NCI-H446 (cell line): ENCODE measurements at places on chromosomes 2 and 18.

DNA sequence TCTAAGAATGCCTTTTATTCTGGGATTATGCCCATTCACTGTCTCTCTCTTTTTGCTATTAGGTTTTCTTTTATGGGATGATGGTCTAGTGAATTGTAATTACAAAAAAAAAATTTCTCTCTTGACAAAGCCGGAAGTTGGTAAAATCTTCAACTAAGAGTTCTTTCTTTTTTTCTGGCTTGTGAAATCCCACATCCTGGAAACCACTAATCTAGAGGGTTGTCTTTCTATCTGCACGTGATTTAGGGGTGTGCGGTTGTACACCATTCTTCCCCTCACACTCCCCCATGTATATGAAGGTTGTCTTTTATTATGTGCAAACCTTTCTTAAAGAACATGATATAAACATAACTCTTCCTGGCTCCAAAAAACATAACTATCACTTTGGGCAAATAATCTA is 52.0 kb downstream of the GATA6 start:
- no peak for DNase-seq

DNA sequence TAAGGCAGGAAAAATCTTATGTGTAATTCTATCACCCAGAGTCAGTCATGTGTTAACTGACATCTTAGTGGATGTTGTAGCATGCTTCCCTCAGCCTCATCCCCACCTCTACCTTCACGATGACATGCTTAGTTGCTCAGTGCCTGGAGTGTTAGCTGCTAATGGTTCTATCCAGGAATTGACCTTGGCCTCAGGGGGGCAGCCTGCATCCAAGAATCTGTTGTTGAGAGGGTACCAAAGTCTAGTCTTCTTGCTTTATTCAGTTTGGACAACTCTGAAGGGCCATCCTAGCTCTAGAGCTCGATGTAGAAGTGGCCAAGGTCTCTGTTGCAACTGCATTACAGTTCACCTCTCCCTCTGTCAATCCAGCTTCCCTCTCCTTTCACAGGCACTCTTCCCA is 61.2 kb downstream of the ACYP2 start:
- peak; percentile 40 for DNase-seq

GRCh38 chr18:52422985-52423601 is 83.1 kb downstream of the DCC start:
- peak; percentile 55 for DNase-seq

DNA sequence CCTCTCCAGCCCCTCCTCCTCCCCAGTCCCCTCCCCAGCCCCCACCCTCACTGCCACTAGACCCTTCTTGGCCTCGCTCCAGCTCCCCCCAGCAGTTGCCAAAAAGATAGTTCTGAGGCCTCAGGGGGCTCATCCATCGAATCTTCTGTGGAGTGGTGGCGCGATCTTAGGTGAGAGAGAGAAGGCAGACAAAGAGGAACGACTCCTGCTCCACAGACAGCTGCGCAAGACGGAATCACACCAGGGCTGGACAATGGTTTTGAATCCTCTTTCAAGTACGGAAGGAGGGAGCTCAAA is 68.1 kb downstream of the LAMA3 start:
- DNase-seq: no peak

DNA sequence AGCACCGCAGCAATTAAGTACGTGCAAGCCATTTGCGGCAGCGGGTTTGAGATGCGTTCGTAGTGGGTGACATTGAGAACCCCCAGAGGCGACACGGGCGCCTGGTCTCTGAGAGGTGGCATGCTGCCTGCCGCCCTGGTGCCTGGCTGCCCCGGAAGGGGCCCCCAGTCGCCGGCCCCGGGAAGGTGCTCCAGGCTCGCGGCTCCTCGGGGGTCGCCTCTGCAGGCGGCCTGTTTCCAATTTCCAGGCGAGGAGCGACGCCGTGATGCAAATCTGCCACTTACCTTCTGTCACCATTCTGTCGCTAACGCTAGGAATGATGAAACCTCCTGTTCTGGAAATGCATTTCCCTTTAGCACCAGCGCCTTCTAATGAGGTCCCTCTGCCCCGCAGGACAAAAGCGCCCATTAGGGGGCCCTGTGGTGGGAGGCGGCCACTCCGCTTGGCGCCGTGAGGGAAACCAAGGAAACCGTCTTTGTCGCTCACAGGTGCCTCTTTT is 13.0 kb downstream of the KIF5C start:
- DNase-seq: no peak

GRCh38 chr2:232504438-232504837 is 15.8 kb upstream of the PRSS56 start:
- no peak for DNase-seq

- no peak for DNase-seq
Measured at GRCh38 chr2:41137031-41137430, 685.1 kb upstream of the SLC8A1 start.

GRCh38 chr2:46431481-46432235 is 47.7 kb upstream of the TMEM247 start:
- DNase-seq: no peak

GRCh38 chr2:101052147-101052546 is 50.1 kb downstream of the RPL31 start:
- no peak for DNase-seq

- no peak for DNase-seq
Measured at GRCh38 chr2:105103481-105103880, 65.6 kb downstream of the MRPS9 start.

- peak; percentile 80 for DNase-seq
Measured at GRCh38 chr18:3450012-3450798, at the start of gene TGIF1. TGIF1 (plus strand) TSS chr18:3450172; CDS start chr18:3450490, 318 bp downstream.

DNA sequence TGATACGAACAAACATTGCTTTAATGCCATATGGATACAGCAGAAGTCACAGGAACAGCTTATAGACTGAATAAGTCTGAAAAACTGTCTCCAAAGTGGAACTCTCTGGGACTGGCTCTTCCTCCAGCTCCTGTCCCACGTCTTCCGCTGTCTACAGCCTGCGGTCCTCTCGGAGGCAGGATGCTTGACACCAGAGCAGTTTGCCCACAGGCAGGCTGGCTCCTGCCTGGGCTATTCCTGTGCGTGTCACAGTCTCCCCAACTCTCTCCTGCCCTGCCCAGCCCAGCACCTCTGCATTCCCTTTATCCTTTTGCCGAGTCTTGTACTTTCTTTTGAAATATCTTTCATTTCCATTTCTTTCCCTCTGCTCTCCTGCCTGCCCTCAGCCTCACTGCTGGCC is 234.1 kb downstream of the FHOD3 start:
- no peak for DNase-seq

- no peak for DNase-seq
Measured at GRCh38 chr18:49155410-49155809, 204.6 kb upstream of the SMAD7 start.

DNA sequence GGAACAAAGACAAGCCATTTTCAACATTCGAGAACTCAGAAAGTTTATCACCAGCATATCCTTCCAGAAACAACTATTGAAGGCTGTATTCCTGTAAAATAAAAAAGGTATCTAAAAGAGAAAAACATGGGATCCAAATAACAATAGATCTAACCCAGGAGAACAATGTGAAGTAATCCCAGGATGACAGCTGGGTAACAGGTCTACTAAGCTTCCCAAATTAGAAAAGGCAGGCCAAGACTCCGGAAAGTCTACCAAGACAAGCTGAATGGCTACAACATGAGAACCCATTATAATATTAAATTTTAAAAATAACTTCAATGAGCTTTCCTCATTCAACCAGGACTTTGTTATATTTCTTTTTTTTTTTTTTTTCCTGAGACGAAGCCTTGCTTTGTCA is 6.5 kb downstream of the PIAS2 start:
- DNase-seq: no peak

GRCh38 chr2:233387667-233388528 is 33.6 kb downstream of the DGKD start:
- DNase-seq: peak; percentile 84

- DNase-seq: no peak
Measured at GRCh38 chr2:128721096-128721495, 402.4 kb upstream of the HS6ST1 start.

GRCh38 chr18:31636387-31636786 is 44.7 kb downstream of the TTR start:
- DNase-seq: no peak

DNA sequence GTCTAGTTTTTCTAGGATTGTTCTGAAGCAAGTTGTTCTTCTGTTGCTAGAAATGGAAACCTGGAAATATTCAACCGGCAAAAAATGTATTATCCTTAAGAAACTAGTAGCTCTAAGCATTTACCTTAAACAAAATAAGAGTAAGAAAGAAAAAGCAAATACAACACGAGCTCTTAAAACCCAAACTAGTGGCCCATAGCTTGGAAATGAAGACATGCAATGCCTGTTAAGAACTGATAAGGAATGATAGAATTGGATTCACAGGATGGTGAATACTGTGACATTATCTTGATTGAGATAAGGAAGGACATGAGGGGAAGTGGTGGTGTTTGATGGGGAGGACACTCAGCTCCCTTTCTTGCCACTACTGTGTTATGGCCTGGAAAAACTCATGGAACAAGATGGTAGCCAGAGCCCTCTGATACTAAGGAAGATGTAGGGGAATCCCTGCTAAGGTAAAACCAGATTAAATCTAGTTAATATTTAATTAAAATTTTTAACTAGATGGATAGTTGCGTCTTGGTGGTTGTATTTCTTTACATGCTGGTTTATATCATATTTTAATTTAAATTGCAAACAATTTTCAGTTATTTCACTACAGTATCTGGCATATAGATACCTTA is 193.8 kb downstream of the LPIN1 start:
- no peak for DNase-seq

- no peak for DNase-seq
Measured at GRCh38 chr18:23861805-23862470, 152.6 kb upstream of the TTC39C start.

- DNase-seq: no peak
Measured at GRCh38 chr18:427005-427404, 73.5 kb downstream of the COLEC12 start.

DNA sequence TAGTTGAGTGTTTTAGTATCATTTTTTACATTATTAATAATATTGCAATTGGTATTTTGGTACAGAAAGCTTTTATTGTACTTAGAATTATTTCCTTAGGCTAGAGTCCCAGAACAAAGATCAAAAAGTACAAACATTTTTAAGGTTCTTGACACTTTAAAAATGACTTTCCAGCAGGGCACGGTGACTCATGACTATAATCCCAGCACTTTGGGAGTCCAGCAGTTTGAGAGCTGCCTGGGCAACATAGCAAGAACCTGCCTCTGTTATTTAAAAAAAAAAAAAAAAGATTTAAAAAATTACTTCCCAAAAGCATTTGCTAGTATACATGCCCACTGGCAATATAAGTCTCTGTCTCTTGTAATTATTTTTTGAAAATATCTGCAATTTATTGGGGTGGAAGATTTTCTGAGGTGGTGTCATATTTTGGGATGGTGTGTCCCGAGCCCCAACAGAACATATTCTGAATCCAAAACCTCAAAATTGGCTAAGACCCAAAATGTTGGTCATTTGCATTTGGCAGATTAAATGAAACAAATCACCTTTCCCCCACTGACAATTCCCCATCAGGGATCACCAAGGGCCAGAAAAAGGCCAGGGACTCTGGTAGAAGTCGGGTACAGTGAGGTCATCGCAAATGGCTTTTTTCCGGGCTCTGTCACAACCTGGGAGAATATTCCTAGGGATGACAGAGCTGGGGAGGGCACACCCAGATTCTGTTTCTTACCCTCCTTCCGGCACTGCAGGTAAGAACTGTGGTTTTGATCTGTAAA is 42.1 kb downstream of the NIFK start:
- DNase-seq: no peak

- peak; percentile 34 for DNase-seq
Measured at GRCh38 chr2:40041422-40042382, 262.6 kb upstream of the THUMPD2 start.

DNA sequence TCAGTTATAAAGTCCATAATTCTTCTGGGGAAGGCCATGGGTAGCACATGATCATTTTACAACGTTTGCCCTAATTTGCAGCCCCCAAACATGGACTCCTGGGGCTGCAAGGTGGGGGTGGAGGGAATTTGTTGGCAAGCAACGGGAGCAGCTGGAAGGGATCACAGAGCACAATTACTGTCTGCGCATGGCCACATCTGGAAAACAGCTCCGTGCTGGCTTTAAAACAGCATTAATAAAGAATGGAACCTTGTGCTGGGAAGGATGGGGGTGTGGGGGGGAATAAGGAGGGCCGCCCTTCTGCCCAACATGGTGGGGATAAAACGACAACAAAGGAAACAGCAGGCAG is 60.9 kb upstream of the SLC14A2 start:
- no peak for DNase-seq

DNA sequence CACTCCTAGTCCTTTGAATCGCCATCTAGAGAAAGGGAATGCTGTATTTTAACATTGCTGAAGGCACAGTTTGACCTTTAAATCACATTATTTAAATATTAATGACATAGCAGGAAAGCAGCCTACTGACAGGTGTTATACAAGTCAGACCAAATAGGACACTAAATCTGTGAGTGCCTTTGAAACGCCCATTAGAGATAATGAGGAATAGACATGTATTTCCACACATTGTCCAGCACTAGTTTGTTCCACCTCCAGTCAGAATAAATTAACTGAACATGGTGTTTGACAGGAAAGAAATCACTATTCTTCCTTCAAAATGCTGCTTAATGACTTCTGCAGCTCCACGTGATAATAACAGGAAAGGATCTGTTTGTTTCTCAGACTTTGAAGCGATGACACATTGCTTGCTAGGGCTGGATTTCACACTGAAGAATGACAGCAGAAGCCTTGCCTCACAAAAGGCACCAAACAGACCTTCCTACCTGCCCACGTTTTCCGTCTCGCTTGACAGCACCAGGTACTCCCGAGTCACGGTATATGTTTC is 90.5 kb upstream of the DDX18 start:
- no peak for DNase-seq

- no peak for DNase-seq
Measured at GRCh38 chr2:102301867-102302362, 9.4 kb upstream of the IL1RL1 start.

DNA sequence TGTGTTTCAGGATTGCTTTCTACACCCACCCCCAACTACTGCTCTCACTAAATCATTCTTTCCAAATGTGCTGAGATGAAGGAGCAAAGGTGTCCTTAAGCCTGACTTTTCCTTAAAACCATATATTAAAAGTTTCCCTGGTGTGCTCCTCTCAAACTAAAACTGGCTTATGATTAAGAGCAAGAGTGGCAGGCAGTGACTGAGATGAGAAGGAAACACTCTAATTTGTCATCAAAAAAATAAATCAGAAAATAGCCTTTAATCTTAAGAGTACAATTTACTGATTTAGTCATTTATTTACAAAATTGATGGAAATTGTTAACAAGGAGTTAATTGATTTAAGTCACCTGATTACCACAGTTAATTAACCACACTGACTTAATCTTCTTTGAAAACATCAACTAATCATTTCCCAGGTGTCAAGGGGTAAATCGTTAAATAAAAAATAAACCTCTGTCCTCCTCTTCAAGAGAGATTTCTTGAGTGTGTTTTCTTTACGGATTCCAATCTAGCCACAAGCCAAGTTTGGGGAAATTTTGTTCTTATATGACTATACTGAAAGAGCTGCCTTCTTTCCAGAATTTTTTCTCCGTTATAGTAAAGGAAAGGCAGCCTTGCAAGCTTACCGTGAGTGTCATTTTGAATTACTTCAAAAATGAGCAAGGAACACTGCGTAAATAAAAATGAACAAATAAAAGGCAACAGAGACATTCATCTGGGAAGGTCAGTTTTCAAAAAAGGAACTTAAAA is 17.4 kb downstream of the LRP2 start:
- no peak for DNase-seq

- DNase-seq: no peak
Measured at GRCh38 chr2:118300832-118301231, 212.6 kb downstream of the INSIG2 start.

- DNase-seq: peak; percentile 3
Measured at GRCh38 chr2:71789556-71790204, 336.3 kb downstream of the DYSF start.

GRCh38 chr2:117712684-117713083 is 101.8 kb upstream of the DDX18 start:
- no peak for DNase-seq

- DNase-seq: peak; percentile 79
Measured at GRCh38 chr2:181077128-181077709, 96.8 kb downstream of the UBE2E3 start.
